ENCODE measurements at places on chromosomes 5 and 9.
A peak's percentile ranks its signal among the peaks of the same experiment; 100 is the strongest.

DNA sequence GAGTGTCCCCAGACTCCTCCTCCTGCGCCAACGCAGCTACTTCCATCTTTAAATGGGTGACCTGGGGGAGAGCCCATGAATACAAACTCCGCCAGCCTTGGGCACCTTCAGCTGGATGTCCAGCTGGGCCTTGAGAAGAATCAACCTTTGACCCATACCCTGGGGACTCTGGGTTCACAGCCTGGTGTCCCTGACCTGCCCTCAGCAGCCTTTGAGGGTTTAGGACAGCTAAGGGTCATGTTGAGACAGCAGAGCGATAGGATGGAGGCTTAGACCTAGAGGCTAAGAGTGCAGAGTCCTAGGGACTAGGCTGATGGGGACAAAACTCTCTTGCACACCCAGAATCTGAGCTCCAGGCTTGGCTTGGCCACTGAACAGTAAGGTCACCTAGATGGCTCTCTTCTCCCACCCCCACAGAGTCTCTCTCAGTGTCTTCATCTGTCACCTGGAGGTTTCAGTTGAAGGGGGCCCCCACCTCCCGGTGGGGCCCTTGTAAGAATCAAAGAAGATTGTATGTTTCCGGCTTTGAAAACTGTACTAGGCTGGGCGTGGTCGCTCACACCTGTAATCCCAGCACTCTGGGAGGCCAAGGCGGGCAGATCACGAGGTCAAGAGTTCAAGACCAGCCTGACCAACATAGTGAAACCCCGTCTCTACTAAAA is 6.7 kb upstream of the AQP3 start:
- DNase-seq: no peak

DNA sequence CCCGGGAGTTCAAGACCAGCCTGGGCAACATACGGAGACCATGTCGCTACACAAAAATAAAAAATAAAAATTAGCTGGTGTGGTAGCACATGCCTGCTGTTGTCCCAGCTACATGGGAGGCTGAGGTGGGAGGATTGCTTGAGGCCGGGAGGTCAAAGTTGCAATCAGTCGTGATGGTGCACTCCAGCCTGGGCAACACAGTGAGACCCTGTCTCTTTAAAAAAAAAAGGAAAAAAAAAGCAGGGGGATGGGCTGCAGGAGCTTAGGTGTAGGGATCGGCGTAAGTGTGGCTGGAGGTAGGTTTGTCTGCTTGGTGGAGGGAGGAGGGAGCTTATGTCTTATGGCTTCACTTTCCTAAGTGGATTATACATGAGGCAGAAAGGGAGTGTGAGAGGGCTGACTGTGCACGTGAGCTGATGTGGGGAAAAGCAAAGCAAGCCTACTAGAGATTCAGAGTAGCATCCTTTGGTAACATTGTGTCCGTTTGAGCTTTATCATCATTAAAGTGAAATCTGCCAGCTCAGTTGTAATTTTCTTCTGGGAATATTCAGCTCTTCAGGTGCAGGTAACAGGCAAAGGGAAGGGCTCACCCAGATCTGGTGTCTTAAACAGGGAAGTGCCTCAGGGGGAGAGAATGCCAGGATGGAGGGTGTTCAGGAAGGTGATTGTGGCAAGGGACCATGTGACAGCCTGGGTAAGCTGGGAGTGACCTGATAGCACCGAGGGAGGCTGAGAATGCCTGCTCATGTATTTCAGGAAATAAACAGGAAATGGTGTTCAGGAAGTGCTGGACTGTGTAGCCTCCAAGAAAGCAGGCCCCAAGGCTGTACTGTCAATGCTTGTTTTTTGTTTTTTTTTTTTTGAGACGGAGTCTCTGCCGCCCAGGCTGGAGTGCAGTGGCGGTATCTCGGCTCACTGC is 17.6 kb upstream of the SETX start:
- peak; percentile 16 for DNase-seq

DNA sequence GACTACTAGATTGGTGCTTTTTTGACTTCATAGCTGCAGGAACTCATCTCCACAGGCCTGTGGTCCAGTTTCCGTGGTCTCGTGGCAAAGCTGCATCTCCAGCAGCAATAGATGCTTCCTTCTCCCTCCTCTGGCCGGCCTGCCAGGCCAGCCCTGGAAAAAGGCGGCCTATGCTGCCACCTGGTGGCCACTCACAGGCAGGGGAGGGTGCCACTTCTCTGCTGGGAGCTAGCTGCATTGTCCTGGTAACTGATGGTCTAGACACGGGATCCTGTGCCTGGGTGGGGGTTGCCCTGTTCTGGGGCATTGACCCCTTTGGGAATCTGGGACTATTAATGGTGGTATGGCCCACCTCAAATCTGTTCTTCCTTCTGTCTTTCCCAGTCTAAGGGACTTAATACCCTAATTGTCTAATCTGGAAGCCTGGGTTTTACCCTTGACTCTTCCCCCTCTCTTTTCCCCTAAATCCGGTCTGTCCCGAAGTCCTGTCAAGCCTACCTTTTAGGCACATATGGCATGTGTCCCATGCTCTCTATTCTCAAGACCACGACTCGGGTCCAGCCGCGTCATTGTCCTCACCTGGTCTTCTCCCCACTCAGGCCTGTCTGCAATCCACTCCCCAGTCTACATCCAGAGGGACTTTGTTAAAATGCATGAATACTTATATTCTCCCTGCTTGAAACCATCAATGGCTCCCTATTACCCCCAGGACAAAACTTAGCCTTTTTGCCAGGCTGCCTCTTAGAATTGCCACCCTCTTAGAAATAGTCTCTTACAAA is 20.1 kb upstream of the PTGS1 start:
- DNase-seq: peak; percentile 74

GRCh38 chr9:83154821-83155220 is 91.9 kb upstream of the RASEF start:
- no peak for DNase-seq

DNA sequence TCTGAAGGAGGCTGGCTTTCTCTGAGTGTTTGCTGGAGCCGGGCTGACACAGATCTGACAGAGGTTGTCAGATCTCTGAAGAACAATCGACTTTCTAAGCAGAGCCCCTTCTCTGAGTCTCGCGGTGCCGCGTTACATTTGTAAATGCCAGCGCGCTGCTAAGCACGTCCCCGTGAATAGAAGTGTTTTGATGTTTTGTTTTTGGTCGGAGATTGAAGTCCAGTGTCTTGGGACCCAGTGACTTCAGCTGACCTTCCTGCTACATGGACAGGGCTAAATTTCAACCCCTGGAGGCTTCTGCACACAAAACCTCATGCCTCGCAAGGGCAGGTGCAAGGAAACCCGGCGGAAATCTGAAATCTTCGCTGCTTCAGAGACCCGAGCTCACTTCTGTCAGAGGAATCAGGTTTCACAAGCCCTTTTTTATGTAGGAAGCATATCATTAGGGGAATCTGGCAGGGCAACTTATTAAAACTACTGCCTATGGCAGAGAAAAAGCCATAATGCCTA is 27.2 kb downstream of the NEUROG1 start:
- no peak for DNase-seq

GRCh38 chr5:119353686-119354366 is 2.0 kb upstream of the TNFAIP8 start:
- no peak for DNase-seq

DNA sequence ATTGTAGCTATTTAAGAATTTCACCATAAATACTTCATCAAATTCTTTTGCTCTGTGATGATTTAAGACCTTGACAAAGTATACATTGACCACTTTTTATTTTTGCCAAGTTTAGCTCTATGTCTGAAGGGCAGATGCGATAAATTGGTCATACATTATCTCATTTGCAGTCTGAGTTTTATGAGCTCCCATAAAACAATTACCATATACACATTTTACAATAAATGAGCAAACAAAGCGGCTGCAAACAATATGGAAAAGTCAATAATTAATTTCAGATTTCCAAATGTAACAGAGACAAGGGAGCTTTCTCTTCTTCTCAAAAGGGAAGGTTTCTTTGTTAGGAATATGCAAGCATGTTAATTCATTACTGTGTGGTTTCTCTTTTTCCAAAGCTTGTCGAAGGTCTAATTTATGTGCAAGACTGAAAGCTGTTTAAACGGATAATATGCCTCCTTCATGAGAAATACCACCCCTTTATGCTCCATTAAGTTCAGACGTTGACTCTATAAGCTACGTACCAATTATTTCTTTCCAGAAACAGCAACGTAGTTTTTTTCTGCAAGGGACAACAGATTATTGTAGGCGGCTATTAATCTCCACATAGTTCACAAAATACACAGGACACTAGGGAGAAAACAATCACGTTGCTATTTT is 7.0 kb upstream of the IZUMO3 start:
- no peak for DNase-seq

DNA sequence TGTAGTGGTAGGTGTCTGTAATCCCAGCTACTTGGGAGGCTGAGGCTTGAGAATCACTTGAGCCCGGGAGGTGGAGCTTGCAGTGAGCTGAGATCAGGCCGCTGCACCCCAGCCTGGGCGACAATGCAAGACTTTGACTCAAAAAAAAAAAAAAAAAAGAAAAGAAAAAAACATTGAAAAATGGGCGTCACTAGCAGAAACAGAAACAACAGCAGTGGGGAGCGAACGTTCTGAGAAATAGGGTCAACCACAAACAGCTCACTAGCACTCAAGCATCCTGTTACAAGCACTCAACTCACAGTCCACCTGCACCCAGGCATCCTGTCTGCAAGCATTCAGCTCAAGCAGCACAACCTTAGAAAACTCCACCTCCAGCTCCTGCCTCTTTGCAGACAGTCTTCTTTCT is 17.2 kb downstream of the TRIM14 start:
- no peak for DNase-seq

- no peak for DNase-seq
Measured at GRCh38 chr9:107883496-107884124, 394.0 kb upstream of the KLF4 start.

DNA sequence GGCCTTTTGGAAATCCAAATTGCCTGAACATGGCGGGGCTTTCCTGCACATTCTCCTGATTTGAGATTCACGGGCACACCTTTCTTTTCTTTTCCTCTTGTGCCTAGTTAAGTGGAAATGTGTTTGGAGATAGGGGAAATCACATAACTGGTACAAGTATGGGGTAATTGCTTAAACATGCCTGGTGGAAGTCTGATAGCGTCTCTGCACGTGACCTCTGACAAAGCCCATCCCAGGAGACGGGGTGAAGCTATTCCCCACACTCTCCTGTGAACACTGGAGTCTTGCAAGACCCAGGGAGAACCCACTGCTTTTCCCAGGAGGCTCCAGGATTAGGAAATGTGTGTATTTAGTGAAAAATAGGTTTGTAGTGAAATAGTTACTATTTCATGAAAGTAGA is 2.9 kb upstream of the REEP2 start:
- DNase-seq: no peak

GRCh38 chr9:77588271-77588937 is 59.7 kb downstream of the GNA14 start:
- no peak for DNase-seq

DNA sequence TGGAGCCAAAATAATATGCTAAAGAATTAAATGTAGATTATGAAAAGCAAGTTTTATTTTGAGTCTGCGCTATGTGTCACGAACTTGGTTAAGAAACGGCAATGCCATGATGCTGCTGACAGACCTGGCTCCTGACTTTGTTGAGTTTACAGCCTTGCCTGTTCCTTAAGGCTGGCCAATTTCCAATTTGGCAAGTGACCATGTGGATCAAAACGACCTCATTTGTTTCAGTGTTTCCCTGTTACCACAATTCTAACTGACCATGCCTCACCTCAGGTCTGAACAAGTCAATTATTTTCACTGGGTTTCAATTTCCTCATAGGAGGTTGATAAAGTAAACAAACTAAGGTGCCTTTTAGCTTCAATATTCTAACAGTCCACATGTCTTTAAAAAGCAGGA is 461.4 kb downstream of the ZNF608 start:
- DNase-seq: no peak

GRCh38 chr9:19271081-19271480 is 40.6 kb downstream of the DENND4C start:
- DNase-seq: no peak

DNA sequence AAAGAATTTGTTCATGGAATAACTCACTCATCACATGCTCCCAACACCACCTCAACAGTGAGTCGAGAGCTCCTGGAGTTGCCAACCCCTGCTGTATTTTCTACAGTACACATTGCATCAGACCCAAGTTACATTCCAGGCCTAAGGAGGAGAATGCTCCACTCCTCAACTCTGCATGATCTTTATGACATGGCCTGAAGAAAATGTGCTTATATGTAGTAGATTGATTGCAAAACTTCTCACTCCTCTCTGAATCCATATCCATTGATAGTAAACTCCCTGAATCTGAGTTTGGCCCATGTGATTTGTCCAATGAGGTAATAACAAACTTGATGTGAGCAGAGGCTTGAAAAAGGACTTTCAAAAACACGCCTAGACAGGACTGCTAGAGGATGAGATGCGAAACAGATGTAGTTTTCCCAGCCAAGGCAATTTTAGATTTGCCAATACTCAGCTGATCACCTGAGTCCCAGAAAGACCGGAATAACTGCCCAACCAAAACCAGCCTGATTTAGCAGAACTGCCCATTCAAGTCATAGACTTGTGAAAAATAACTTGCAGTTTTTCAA is 29.0 kb upstream of the PAPPA start:
- no peak for DNase-seq

DNA sequence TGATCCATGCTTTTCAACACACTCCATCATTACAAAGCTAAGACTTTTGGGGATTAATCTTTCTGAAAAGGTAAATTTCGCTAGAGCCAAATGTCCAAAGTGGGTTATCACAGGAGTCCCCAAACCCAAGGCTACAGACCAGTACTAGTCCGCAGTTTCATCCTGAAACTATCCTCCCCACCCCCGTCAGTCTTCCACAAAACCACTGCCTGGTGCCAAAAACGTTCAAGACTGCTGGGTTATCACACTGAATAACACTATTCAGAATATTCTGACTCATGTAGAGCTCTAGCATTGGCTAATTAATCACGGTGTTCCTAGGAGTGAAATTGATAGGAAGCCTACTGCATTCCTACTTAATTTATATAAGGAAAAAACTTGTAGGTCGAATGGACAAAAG is 24.7 kb downstream of the ERP44 start:
- DNase-seq: no peak

- DNase-seq: no peak
Measured at GRCh38 chr9:90872835-90873294, 71.2 kb downstream of the SYK start.
